ENCODE measurements at places on chromosomes 2 and 18.

DNA sequence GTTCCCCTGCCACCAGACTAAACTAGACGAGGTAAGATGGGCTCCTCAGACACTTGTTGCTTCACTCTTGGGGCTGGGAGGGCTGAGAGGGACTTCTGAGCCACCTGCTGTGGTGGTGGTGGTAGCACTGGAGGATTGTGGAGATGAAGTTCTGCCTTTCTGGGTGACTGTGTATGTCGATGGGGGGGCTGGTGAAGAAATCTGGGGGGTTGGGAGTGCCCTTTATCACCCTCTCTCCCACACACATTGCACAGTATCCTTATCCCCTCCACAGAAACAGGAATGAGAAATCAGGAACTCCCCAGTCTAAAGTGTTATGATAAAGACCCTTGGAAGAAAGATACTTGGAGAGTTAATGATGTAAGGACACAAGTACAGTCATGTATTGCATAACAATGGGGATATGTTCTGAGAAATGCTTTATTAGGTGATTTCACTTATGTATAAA is 38.5 kb downstream of the HK2 start:
- no peak for DNase-seq

DNA sequence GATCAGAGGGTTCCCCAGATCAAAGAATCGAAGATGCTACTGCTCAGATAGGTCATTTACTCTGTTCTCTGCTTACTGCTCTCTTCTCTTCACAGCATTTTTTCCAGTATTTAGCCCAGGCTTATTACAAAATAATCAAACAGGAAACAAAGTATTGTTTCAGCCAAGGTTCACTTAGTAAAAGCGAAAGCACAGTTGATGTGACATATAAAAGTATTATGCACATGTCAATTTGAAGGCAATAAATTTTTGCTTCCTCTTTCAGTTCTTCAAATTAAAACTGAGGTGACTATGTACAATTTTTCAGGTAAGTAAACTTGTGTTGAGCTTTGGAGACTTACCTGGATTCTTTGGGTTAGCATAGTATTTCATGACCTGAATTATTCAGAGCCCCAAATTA is 262.8 kb upstream of the CHST9 start:
- DNase-seq: no peak

DNA sequence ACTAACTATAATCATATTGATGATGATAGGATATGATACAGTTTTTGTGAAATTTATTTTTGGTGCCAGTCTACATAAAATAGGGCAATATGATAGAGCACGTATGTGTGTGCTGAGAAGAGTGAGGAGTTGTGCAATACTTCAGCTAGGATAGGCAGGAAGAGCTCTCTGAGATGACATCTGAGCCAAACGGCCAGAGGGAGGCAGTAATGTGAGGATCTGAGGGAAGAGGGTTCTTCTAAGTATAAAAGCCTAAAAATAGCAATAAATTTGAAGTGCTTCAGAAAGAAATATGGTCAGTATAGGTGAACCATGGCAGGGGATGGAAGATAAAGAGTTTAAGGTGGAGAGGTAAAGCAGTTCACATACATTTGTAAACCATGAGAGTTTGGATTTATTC is 102.5 kb downstream of the OLA1 start:
- DNase-seq: no peak

DNA sequence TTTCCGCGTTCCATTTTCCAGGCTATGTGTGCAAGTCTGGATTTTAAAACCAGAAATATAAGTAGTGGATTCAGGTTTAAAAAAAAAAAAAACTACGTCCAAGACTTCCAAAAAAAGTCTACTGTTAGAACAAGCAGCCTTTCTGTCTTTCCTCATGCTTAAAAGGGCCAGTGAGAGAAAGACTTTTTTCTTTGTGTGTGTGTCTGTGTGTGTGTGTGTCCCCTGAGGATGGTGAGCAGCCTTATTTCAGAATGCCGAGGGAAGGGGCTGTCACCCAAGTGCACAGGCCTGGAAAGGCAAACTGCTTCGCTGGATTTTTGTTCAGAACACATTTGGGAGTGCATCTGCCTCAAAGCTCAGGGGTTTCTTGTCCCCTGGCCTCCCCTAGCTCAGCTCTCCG is 98.8 kb downstream of the ZBTB7C start:
- no peak for DNase-seq

DNA sequence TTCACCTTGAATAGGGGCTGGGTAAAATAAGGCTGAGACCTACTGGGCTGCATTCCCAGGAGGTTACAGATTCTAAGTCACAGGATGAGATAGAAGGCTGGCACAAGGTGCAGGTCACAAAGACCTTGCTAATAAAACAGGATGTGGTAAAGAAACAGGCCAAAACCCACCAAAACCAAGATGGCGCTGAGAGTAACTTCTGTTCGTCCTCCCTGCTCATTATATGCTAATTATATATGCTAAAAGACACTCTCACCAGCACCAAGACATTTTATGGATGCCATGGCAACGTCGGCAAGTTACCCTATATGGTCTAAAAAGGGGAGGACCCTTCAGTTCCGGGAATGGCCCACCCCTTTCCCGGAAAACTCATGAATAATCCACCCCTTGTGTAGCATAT is 711.5 kb upstream of the KLHL29 start:
- no peak for DNase-seq

- no peak for DNase-seq
Observed at GRCh38 chr2:215437614-215438013, 1.7 kb upstream of the FN1 start.

All from lower leg skin (tissue), 4 donors.